Germinal center (tissue), 1 donor: ENCODE measurements at places on chromosomes 2 and 18.

DNA sequence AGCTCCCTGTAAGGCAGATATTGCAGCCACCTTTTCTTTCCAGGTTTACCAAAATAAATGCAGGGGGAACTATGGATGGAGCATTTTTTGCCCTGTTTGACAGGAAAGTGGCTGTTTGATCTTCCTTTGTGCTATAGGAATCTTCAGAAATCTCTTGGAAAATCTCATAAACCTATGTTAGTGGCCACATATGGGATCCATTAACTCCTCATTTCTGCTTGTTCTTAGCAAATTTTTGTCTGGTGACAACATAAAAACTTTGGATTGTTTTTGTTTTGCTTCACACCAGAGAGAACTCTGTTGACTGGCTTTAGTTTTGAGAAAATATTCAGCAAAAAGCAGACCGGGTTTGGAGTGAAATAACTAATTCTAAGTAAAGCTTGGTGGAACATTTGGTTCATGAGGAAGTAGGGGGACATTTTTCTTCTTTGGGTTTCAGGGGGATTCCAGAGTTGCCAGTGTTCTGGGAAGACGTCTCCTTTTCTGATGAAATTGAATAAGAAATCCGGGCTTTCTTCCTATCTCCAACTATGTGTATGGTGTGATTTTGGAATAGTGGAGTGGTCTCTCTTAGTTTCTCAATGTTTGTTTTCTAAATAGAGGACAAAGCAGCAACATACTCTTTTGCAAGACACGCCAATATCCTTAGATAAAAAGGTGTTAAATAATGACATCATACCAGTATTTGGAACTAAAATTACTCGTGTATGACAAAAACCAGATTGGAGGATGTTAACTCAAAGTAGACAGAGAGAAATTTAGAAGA lies 174.4 kb downstream of the ICOS start:
- no peak for DNase-seq

DNA sequence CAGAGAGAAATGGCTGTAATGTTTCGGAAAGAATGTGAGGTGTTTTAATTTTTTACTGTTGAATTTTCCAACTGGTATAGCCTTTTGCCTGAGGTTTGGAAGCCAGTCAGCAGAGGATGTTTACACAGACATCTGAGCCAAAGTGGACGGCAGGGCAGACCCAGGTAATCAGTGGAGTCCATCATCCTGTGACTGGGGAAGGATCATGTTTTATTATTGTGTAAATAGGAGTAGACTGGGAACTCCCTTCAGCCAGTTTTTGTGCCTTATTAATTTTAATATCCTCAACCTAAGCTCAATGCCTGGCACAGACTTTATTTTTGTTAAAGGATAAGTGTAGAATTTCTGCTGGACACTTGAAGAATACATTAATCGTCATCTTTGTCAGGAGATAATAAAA lies 142.0 kb upstream of the GAREM1 start:
- no peak for DNase-seq

GRCh38 chr18:13264091-13265007 lies 45.8 kb downstream of the LDLRAD4 start:
- DNase-seq = no peak

- DNase-seq = no peak
These were observed 29.9 kb downstream of the PELI1 start for GRCh38 chr2:64114063-64114911.

DNA sequence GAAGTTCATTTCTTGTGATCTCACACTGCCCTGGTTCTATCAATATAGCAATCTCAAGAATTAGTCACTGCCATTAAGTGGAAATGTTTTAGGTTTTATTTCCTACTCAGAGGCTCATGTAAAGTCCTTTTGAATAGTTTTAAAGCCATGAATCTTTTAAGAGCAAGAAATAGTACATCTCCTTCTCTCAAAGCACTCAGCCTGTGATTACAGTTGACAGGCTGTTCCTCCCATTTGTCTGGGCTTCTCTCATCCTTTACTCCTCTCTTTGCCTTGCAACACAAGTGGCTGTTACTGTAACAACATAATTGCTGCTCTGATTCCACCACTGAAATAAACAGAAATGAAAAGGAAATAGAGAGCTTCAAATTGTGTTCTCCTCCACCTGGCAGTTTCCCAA lies 18.4 kb downstream of the GRP start:
- no peak for DNase-seq

DNA sequence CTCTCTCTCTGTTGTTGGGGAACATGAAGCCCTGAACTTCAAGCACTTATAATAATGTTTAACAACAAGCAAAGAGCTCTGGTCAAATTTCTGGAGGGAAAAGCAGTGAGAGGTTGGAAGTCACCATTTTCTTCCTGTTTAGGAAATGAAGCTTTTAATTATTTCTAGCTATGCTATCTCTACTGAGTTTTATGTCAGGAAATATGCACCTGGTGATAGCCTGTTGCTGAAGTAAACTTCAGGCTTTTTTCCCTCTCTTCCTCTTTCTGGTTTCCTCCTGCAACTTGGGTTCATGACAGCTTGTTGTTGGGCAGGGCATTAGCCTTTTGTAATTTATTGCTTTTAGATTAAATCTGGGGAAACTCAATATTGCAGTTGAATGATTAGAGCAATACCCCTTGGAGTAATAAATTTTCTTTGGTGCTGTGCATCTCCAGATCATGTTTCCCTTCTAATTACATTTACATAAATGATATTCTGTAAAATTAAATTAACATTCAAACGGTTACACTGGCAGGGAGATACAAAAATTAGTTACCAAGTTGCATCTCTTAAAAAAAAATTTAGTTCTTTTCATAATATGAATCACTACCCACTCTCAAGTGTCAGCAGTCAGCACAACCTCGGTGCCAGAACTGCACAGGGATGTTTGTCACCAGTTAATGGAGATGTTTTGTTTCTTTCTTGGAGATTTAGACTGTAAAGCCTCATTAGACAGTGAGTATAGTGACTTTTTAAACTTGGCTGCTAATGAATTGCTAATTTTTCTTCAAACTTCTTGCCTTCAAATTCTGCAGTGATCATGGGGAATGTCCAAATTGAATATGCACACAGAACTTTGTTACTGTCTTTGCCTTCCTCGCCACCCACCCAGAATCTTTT lies 466.6 kb upstream of the ETAA1 start:
- no peak for DNase-seq

DNA sequence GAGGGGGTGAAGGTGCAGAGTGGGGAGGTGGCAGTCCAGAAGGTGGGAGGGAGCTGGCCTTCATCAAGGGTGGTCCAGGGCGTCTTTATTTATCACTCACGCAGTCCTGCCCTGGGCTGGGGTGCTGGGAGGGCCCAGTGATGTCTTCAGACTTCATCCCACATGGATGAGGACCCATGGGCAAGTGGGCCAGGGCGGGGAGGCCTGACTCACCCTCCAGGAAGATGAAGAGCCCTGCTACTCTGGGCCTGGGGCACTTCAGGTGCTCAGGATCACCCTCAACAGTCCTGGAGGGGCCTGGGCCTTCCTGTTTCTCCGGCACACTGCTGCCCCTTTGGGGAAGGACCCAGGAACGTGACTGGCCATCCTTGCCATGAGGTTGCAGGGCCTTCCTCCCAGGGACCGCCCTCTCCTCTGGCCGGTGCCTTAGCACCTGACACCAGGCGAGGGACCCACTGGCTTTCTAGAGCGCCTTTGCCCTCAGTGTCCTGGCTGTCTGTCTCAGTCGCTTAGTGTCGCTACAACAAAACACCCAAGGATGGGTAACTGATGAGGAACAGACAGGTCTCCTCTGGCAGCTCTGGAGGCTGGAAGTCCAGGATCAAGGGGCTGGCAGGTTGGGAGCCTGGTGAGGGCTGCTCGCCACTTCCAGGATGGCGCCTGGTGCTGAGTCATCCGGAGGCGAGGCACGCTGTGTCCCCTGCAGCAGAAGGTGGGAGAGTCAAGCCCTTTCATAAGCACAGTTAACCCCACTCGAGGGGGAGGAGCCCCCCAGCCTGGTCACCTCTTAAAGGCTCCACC lies 57.8 kb upstream of the HS6ST1 start:
- no peak for DNase-seq

DNA sequence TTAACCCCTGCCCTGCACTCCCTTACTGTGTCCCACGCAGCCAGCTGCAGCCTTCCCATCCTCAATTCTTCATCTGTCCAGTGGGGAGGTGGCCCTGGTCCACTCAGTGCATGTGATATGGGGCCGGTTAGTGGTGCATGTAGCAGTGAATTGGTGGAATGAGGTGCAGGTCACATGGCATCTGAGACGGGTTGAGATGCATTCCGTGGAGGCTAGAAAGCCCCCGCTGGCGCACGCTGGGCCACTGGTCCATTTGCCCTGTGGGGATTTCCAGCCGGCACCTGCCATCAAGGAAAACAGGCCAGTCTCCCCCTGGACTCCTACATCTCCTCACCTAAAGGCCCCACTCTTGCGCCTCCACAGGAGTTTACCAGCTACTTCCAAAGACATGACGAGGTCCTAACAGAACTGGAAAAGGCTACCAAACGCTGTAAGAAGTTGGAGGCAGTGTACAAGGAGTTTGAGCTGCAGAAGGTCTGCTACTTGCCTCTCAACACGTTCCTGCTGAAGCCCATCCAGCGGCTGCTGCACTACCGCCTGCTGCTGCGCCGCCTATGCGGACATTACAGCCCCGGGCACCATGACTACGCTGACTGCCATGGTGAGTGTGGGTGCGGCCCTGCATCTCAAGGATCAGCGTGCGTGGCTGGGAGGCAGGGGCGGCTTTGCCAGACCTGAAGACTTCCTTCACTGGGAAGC lies 40.5 kb downstream of the STK25 start:
- no peak for DNase-seq

DNA sequence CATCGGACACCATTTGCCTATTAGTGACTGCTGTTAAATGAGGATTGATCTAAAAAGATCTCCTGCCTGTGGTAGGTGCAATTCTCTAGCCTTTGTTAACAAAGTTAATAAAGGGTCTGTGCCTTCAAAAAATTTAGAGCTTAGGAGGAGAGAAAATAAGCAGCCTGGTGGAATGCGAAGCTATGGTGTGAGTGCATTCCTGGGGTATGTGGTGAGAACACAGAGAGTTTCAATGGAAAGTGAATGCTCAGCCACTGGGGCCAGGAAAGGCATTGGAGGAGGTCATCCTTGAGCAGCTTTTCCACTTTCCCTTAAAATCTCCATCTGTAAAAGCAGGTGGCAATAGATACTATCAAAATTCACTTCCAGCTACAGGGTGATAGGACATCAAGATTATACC lies 331.2 kb upstream of the LRATD1 start:
- no peak for DNase-seq

DNA sequence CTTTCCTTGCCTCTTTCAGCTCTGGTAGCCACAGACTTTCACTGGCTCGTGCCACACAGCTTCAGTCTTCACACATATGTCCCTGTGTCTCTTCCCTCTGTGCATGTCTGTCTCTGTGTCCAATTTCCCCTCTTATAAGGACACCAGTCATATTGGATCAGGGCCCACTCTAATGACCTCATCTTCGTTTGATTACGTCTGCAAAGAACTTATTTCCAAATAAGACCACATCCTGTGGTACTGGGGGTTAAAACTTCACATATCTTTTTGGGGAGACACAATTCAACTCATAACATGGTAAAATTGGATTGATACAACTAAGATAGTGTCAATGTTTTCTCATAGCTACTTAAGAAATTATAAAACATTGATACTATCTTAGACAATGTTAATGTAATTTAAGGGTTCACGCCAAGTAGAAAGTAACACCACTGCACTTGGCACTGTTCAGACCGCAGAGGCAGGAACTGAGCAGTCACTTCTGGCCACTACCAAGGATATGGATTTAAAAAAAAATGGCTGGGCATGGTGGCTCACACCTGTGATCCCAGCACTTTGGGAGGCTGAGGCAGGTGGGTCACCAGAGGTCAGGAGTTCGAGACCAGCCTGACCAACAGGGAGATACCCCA lies 119.6 kb upstream of the EPAS1 start:
- DNase-seq = no peak

GRCh38 chr2:67985586-67985985 lies 77.2 kb downstream of the C1D start:
- DNase-seq = no peak

DNA sequence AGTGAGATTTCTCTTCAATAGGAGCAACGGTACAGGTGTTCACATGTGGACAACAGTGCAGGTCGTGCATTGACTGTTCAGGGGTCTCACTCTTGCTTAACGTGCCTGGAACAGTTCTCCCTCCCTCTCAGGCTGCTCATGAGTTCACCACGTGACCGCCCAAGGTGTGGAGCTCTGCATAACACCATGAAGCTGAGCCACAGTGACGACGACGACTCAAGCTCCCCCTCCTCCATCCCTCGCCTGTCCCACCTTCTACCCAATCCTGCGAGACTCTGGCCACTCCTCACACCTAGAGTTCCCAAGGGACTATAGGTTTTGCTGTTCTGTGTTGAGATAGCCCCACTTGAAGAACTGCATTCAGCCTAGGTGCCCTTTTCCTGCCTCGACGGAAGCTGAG lies 42.8 kb downstream of the STK25 start:
- DNase-seq = no peak

GRCh38 chr2:126467367-126468054 lies 188.4 kb upstream of the GYPC start:
- no peak for DNase-seq

DNA sequence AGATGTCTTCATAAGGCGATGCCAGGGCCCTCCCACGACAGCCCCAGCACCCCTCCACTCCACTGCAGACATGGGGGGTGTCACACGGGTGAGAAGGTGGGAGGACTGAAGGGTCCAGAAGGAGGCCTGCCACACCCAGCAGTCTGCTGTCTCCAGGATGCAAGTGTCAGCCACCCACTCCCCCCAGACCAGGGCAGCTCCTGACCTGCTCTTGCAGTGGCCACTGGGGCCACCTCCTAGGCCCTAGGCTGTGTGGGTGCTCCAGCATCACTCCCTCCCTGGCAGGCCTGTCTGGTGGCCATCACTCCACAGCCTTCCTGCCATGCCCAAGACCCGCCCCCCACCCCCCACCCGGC lies 171.0 kb downstream of the CELF4 start:
- no peak for DNase-seq

GRCh38 chr2:143513081-143513480 lies 383.9 kb downstream of the ARHGAP15 start:
- DNase-seq = peak; percentile 39

DNA sequence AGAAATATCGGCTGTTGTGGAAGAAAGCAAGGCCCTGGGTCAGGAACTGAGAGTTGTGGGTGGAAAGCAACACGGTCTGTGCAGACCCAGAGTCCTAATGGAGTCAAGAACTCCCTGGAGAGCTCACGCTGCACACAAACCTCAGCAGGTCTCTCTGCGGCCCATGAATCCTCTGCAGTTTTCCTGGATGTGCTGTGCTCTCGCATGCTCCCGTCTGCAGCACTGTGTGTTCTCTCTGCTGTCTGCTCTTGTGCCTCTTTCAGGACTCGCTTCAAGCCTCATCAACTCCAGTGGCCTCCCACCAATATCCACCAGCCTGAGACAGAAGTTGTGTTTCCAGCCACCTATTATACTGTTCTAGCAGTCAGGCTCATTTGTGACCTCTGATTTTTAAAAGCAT lies 24.3 kb downstream of the RNU4ATAC start:
- no peak for DNase-seq
